Activated CD4-positive, alpha-beta memory T cell treated with anti-CD3 and anti-CD28 coated beads for 36 hours (primary cell): ENCODE measurements at places on chromosomes 2 and 18.

GRCh38 chr18:59884351-59884750, 15.4 kb upstream of the PMAIP1 start:
- DNase-seq, result no peak

DNA sequence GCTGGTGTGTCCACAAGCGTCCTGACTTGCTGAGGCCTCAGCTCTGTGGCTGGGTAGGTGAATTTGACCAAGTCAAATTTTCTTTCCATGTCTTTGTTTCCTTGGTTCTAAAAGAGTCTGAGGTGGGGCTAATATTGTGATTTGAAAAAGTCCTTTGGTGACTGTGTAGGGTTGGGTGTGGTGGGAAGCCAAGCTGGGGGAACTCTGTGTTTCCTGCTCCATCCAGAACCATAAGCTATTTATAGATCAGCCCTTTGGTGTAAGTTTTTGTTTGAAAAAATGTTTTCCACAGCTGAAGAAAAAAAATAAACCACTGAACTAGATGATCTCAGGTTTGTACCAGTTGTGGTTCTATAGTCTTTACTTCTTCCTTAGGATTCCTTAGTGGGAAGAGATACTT, 462.7 kb downstream of the TGIF1 start:
- DNase-seq, result no peak

DNA sequence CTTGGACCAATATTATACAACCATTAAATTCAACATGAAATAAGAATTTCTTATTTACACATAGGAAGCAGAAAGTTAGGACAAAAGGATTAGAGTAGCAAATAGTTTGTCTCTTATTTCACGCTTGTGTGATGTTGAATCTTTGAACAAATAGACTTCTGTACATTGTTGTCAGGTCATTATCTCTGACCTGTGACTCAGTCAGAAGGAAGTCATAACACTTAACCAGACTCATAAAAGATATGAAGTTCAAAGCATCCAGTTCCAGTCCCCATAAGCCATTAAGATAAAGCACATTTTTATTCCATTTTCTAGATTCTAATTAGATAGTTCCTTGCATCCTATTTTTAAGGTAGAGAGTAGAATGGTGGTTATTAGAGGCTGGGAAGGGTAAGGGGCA, 130.8 kb downstream of the UPP2 start:
- DNase-seq, result no peak

- DNase-seq, result no peak
These were observed 1639.1 kb downstream of the SUCLG1 start for GRCh38 chr2:82819951-82820350.

- no peak for DNase-seq
These were observed 27.1 kb downstream of the MTERF4 start for GRCh38 chr2:241074901-241075540.

GRCh38 chr2:238512247-238512867, 85.6 kb downstream of the ASB1 start:
- no peak for DNase-seq

DNA sequence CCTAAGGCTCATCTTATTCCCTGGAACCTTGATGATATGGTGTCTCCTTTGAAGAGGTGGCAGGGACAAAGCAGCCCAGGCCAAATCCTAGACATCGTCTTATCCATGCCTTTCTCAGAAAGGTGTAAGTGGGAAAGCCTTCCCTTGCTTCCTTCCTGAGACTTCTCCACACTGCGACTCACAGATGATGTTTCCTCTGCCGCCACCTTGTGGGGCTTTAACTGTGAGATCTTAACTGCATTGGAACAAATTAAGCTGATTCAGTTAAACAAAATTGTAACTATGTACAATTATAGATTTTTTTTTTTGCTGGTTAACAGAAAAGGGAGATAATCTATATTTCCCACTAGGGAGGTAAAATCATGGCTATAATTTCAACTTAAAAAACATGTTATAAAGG, 10.0 kb upstream of the GCA start:
- peak; percentile 38 for DNase-seq
